ENCODE measurements at places on chromosomes 2 and 18.

DNA sequence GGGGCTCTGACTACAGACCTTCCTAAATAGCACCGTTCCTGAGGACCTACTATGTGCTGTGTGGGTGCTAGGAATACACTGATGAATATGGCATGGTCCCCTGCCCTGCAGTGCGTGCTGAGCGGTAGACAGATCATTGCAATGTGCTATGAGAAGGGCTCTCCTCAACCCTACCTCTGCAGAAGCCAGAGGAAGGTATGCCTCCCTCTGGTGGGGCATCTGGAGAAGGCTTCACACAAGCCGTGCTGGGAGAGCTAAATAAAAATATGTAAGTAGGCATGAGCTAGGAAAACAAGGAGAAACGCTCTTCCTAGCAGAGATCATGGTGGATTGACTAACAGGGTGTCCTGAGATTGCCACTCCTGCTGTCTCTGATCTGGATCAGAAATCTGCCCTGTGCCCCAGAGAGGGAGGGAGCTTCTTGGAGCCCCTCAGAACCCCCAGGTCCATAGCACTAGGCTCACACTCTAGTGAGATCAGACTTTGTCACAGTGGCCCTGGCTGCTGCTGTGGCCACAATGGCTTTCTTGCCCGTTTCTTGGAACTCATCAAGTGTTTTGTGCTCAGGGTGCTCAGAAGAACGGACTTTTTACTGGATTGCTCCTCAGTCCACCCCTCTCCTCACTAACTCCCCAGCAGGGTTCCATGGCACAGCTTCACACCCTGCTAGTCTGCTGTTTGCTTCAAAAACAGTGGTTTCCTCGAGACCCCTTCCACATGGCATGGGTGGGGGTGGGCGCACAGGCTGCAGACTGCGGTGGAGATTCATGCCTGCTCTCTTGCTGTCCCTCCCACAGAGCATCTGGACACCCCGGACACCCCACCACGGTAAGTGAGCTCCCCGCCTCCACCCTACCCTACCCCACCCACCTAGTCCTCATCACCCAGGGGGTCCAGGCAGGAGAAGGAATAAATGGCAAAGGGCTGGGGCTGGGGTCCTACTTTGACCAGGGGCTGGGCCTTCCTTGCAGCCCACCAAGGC is 14.2 kb downstream of the SIGLEC15 start:
- DNase-seq: peak; percentile 21

- peak; percentile 51 for DNase-seq
These were observed 34.9 kb downstream of the RNU4ATAC start for GRCh38 chr2:121565389-121566250.

DNA sequence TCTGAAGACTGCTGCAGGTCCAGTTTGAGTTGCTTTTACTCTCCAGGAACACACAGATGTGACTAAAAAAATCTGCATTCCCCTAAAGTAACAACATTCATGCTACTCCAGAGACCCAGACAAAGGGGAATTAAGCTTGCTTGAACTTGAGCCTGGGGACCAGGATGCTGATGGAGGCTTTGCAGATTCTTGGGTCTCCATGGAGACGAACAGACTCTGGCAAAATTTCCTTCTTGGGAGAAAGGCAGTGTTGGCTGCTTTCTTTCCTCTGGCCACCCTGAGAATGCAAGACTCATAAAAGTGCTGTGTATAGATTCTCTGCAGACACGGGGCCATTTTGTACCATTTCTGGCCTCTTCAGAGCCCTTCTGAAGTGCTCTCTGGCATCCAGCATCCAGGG is 112.0 kb downstream of the ACTR3 start:
- DNase-seq: no peak

DNA sequence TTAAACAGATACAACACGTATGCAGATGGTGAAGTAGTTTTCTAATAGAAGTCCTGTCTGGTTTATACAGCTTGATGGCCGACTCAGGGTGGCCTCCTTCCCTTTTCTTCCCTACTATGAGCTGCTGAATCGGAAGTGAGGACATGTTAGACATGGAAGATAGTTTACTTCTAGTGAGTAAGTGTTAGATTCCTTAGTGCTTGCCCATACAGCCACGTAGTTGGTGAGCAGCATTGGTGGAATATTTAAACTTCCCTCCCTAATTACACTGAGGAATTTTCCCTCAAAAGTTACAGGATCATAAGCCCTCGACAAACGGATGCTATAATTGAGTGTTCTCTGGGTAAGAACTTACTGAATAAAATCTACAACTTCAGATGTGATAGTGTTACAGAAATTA is 52.1 kb downstream of the RHBDD1 start:
- DNase-seq: no peak

DNA sequence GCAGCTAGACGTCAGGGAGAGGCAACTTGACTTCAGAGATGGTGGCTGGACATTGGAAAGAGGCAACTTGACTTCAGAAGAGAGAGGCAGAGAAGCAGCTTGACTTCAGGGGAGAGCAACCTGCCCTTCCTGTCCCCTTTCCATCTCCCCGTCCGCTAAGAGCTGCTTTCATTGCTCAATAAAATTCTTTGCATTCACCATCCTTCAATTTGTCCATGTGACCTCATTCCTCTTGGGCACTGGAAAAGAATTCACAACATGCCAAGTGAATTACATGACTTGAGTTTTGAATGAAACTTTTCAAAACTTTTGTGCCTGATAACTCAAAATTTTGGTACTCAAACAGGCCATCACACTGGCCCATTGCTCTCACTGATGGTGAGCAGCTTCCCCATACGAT is 158.9 kb downstream of the DPP4 start:
- DNase-seq: no peak

DNA sequence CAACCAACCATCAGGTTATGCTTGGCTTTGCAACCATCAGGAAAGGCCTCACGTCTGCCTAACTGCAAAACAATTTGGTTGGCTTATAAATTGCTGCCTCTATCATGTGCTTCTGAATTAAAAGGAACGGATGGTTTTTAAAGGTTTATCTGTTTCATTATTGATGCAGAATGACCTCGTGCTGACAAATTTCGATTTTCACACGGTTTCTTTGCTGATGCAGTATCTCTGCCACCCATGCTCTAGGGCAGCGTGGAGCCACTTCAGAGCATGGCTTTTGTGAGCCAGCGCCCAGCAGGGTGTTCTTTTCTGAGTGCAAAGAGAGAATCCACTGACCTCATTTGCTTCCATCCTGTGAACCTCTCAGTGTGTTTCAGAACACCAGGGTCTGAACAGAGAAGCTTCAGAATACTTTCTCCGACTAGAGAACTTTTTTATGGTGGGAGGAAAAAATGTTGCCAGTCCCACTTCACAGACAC is 143.1 kb upstream of the L3MBTL4 start:
- DNase-seq: peak; percentile 52

DNA sequence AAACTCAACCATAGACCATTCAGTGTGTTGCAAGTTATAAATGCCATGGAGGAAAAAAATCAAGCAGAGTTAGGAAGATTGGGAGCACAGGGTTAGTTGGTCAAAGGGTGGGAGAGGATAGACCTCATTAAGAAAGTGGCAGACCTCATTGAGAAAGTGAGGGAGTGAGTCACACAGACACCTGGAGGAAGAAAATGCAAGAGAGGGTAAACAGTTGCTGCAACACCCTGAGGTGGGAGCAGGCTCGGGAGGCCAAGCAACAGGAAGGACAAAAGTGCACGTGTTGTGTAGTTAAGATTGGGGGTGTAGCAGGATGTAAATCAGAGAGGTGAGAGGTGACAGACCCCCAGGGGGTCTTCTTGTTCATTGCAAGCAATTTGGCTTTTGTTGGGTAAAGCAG is 6.4 kb downstream of the IL1RL1 start:
- no peak for DNase-seq

DNA sequence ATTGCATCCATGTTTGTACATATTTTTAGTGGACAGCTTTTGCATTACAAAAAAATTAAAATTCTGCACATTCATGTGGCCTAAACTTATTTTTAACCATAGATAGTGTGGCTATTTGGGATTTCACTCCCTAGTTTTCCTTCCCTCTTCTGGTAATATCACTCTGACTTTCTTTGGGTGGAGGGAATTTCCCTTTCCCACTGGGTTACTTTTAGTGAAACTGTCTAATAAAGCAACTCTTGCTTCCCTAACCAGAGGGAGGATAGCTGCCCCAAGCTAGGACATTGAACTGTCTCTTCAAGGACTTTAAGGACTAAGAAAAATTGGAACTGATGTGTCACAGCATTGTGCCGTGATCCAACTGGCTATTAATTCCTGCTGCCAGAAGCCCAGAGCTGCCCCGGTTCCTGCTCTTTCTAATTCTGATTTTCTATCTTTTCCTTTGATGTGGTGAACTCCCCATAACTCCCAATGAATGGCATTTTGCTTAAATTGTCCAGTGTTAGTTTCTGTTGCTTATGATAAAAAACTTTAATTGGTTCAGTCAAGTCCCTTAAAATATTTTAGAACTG is 20.0 kb upstream of the EFR3B start:
- DNase-seq: no peak

- DNase-seq: no peak
These were observed 74.2 kb upstream of the ST6GAL2 start for GRCh38 chr2:106959975-106960682.

- no peak for DNase-seq
These were observed 39.3 kb upstream of the ITSN2 start for GRCh38 chr2:24399434-24400206.

DNA sequence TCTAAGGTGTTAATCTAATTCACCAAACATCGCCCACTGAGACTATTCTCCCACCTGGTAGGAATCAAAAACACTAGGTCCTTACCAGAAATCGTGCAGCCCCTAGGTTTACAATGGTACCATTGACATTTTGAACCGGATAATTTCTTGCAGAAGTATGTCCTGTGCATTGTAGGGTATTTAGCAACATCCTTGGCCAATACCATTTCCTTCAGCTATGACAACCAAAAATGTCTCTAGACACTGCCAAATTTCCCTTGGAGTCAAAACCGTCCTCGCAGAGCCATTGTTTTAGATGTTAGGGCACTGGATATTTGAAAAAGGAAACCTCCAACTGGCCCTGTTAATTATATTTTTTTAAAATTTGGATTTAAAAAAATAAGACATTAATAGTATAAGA is 3.8 kb downstream of the VPS54 start:
- no peak for DNase-seq

DNA sequence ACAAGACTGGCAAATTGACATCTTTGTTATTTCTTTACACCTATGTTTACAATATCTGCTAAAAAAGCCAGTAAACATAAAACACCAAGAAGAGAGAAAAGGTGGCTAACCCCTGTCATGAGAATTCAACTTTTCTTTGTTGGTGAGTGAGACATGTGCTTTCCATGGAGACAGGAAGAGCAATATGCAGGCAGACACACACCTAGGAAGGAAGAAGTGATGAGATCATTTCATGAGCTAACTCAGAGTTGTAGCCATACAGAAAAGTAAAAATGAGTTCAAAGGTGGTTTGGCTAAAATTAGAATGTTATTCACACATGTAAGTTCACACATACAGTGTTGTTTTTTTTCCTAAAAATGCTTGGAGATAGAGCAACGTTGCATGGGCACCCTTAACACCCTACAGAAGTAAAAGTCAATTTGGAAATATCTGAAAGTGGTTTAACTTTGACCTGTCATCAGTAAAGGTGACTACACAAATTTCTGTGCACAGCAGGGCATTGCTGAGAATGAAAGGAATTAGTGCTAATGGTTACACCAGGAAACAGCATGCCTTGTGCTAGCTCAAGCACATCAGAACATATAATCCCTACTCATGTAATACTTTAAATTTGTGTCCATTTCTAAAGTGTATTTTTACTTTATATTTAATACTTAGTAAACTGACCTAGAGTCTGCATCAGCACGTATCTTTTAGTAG is 557.6 kb downstream of the CBLN2 start:
- no peak for DNase-seq

DNA sequence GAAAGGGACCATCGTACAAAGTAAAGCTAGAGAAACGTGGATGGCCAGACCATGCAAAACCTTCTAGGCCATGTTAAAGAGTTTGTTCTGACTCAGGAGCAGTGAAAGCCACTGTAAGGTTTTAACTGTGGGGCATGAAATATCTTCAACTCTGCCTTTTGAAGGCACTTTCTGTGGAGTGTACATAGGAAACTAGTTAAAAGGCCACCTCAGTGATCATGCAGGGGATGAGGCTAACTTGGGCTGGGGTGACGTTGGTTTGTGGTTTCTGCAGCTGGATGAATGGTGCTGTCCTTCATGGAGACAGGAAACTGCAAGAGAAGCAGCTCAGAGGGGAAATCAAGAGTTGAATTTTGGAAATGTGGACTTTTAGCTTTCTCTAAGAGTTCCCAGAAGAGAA is 190.7 kb downstream of the CDCA7 start:
- DNase-seq: no peak
